ENCODE measurements at places on chromosomes 1 and 21. TPM values are rescaled to one million over a fixed set of nuclear protein-coding genes. Genes with fewer than 3 reads are reported as not detected.

Gene HSD3B2
- polyA plus RNA-seq: not detected

Gene NBPF12
- 3.2 TPM for polyA plus RNA-seq

Gene CTTNBP2NL
- polyA plus RNA-seq: 9.0 TPM

Gene BPNT1
- polyA plus RNA-seq: 50.9 TPM

Gene FAM3B
- not detected for polyA plus RNA-seq

Gene SLC6A17
- polyA plus RNA-seq: 0.09 TPM

Gene FMO4
- 1.8 TPM for polyA plus RNA-seq

Gene PEX10
- 22.4 TPM for polyA plus RNA-seq

Gene SLC5A9
- polyA plus RNA-seq: not detected

Gene DYNLT4
- not detected for polyA plus RNA-seq

Gene NLRP3
- polyA plus RNA-seq: 0.05 TPM

Gene CD2
- not detected for polyA plus RNA-seq

Gene KRTAP19-1
- polyA plus RNA-seq: not detected

Gene LCE2A
- polyA plus RNA-seq: not detected

Gene PRKAA2
- polyA plus RNA-seq: 0.03 TPM

Gene EDN2
- polyA plus RNA-seq: 1.4 TPM

Gene PADI1
- polyA plus RNA-seq: 0.32 TPM

Gene DENND2C
- polyA plus RNA-seq: 3.2 TPM

Gene BGLAP
- polyA plus RNA-seq: 0.29 TPM

Gene ANGPTL3
- polyA plus RNA-seq: not detected

Gene GON4L
- polyA plus RNA-seq: 14.7 TPM
